Germinal center (tissue), 1 donor: ENCODE measurements at places on chromosomes 16 and 17.

GRCh38 chr16:1338119-1338730 is 4.8 kb downstream of the BAIAP3 start:
- no peak for DNase-seq

GRCh38 chr16:31561426-31562233 is 33.9 kb downstream of the AHSP start:
- DNase-seq = no peak

DNA sequence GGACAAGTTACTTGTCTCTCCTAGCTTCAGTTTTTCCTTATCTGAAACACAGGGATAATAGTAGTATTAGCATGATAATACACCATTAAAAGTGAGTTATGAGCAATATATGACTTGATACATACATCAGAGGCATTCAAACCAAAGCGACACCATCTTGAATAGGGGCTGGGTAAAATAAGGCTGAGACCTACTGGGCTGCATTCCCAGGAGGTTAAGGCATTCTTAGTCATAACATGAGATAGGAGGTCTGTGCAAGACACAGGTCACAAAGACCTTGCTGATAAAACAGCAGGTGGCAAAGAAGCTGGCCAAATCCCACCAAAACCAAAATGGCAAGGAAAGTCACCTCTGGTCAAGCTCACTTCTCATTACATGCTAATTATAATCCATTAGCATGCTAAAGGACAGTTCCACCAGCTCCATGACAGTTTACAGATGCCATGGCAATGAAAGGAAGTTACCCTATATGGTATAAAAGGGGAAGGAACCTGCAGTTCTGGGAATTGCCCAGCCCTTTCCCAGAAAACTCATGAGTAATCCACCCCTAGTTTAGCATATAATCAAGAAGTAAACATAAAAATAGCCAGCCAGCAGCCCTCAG is 37.2 kb upstream of the HS3ST3A1 start:
- no peak for DNase-seq

DNA sequence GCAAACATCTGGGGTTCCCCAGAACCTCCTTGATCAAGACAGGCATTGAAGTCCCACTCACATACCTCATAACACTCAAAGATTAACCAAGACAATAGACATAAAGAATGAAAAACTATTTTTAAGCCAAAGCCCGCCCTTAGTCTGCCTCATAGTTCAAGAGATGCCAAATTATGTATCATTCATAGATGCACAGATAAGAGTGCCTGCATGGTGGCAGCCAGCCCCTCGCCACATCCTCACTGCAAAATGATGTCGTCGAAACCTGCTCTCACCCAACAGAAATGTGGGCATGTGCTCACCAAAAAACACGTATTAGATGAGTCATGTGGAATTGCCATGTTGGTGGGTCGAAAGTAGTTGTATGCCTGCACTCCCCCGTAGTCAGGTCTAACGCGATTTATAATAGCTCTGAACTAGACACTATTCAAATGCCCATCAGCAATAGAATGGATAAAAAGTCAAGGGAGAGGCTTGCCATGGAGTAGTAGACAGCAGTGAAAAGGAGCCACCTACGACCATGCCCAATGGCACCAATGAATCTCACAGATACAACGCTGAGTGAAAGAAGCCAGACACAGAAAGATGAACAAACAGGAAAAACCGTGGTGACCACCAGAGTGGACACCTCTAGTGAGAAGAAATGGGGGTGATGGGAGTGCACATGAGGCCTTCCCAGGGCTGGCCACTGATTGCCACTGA is 64.8 kb downstream of the C16orf95 start:
- DNase-seq = no peak

DNA sequence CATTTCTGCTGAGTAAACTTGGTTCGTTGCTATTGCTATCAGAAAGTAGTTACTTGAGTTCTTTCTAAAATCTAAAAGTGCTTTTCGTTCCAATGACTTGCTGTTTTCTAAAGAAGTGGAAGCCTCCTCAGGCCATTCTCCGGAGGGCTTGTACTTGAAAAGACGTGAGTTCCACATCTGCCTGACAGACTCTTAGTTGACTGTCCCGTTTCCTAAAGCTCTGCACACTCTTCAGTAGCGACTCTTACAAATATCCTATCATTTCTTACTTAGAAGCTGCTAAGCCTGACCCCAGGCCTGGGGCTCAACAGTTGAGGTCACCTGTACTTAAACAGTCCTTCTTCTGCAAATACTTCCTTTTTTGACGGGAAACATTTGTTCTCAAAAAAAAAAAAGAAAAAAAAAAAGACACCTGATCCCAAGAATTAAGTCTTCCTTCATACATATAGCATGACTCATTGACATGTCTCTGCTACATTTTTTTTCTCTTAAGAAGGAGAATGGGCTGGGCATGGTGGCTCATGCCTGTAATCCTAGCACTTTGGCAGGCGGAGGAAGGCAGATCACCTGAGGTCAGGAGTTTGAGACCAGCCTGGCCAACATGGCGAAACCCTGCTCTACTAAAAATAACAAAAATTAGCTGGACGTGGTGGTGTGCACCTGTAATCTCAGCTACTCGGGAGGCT is 61.5 kb downstream of the DHRS7C start:
- DNase-seq = no peak

- DNase-seq = no peak
Observed at GRCh38 chr16:1180549-1181403, 27.9 kb downstream of the CACNA1H start.

DNA sequence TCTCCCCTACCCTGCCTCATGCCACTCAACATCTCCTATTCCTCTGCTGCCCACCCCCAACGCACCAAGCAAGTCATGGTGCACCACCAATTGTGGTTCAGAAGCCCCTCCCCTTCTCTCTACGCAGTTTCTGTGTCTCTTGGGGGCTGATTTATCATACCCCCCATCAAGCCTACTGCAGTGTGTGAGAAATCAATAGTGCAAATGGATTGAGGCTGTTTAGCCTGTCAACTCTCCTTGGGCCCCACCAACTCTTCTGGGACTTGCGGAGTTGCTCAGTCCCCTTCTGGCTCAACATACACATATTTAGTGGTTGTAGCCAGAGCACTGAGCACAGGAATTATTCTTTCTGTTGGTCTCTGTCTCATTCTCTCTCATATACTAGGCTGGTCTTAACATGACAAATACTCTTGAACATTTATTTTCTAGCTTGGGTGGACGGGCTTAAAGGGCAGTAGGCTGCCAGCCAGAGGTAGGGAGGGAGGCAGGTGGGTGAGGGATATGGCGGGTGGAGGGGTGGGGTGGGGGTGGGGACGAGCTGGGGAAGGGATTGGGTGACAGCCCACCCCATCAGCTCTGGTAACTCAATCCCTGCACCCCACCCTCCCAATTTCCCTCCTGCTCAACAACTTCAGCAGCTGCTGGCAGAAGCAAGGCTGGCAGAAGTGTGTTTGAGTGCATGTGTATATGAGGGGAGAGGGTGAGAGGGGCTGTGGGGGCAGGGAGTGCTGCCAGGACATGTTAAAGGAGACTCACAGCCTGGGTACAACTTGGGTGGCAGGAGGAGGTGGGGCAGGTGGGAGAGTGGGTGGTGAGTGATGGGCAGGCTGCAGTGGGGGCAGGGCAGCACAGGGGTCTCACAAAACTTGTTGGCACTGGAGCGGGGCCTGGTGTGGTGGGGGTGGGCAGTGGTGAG is 4.9 kb downstream of the RARA start:
- no peak for DNase-seq

- DNase-seq = no peak
Observed at GRCh38 chr16:20001856-20002707, 71.6 kb downstream of the GPR139 start.

DNA sequence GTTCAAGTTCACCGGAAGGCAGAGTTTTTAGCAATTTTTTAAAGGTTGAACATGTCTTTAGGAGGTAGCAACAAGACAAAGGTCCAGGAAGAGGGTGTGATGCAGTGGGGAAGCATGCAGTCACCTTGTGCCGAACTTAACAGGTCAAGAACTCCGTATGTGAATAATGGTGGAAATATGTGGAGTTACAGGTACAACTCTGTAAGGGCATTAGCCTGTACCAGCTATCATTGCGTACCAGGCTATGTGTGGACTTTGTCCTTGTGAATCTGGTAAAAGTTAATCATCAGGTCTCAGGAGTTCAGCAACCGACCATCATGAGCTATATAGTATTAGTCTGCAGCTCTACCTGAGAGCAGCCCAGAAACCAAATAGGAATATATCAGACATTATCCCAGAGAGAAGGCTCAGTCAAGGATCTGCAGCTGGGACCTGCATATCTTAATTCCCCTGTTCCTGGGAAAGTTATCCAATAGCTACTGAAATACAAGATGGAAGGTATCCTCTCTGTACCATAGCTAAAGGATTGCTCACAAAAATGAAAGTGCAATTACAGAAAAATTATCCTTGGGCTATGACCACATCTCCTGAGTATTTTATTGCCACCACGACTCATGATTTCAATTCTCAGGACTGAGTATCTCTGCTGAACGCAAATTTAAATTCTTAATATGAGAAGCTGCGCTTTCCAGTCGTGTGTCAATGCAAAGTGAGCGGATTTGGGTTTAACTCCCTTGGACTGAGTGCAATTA is 469.3 kb downstream of the CDH13 start:
- DNase-seq = no peak

DNA sequence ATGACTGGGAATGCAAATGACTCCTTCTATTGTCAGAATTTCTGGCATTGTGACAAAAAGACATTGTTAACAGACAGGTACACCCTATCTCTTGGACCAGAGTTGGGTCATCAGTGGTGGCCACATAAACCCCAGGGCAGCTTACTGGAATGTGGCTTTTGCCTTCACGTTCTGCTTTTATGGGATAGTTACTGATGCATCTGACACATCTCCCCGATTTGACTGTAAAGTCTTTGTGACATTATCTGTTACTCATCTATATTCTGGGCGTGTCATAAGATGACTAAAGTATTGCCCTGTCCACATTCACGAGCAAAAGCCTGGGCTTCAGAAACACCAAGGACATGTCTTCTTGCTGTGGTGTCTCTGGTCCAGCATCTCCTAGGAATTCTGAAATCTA is 18.7 kb upstream of the AQP8 start:
- DNase-seq = no peak

DNA sequence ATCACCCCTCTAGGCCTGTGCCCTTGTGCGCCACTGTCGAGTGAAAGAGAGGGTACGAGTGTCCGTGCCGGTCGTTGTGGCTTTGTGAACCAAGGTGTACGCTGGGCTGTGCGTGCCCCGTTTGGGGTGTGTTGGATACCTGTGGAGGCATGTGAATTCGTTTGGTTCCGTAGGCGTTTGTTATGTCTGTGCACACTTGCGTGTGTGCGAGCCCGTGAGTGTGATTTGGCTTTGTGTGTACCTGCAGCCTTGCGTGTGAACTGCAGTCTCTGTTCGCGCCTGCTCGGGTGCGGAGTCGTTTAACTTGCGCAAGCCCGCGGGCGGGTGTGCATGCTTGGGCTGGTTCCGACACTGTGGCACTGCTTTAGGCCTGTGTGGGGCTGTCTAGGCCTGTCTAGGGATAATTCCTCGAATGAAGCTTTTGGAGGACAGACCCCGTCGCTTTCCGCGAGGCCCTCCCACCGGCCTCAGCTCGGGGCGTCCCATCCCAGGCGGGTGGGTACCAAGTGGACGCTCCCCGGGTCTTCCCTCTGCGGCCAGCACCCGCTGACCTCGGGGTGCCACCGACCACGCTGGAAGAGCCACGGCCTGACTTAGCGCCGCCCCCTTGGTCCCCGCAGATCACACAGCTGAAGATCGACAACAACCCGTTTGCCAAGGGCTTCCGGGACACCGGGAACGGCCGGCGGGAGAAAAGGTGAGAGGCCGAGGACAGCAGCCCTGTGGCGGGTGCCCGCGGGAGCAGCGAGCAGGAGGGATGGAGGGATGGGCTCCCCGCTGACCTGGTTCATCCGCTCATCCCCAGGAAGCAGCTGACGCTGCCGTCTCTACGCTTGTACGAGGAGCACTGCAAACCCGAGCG is 4.4 kb downstream of the TBX2 start:
- DNase-seq = no peak

DNA sequence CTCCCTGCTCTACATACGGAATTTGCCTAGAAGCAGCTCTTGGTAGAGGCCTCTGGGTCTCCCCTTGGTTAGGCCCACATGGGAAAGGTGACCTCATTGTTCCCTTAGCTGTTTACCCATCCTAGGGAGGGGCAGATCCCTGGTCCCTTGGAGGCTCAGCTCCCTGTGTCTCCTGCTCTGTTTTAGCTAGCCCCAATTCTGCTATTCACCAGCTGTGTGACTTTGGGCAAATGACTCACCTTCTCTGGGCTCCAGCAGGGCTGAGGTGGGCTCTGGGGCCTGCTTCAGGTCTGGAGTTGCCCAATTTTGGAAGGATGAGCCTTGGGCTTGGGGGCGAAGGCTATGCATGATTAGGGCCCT is 3.9 kb downstream of the ABCC3 start:
- no peak for DNase-seq

- DNase-seq = no peak
Observed at GRCh38 chr17:75552425-75553294, 27.2 kb downstream of the LLGL2 start.

DNA sequence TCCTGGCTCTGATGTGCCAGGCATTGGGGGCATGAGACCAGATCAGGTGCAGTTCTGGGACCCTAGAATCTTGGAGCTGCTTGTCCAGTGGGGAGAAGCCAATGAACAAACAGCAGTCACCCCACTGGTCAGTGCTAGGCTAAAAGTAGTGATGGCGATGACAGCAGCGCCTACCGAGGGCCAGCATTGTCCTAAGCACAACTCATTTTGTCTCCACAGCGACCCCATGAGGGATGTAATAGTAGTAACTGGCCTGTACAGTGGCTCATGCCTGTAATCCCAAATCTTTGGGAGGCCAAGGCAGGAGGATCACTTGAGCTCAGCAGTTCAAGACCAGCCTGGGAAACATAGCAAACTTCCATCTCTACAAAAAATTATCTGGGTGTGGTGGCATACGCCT is 6.2 kb downstream of the SMCR8 start:
- DNase-seq = no peak

GRCh38 chr16:69399361-69399760 is 13.6 kb upstream of the TERF2 start:
- DNase-seq = no peak

DNA sequence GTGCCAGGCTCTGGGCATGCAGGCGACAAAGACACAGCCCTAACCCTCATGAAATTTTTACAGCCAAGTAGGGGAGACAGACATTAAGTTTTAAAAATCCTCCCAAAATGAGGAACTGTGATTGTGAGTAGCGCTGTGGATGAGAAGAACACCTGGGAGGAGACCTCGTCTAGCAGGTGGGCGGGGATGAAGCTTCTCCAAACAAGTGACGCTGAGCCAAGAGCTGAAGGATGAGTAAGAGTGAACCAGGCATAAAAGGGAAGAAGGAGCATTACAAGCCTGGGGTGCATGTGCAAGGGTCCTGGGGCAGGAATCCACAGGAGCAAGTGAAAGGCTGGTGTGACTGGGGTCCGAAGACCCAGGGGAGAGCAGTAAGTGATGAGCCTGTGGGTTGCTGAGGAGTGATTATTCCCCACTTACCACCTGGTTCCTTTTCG is 149.4 kb upstream of the HS3ST2 start:
- peak; percentile 52 for DNase-seq

GRCh38 chr17:4969551-4970173 is 2.0 kb upstream of the SPAG7 start:
- DNase-seq = no peak
